ENCODE measurements at places on chromosomes 1 and 21.

GRCh38 chr1:86478416-86479156, 9.9 kb downstream of the CLCA1 start:
- no peak for DNase-seq

DNA sequence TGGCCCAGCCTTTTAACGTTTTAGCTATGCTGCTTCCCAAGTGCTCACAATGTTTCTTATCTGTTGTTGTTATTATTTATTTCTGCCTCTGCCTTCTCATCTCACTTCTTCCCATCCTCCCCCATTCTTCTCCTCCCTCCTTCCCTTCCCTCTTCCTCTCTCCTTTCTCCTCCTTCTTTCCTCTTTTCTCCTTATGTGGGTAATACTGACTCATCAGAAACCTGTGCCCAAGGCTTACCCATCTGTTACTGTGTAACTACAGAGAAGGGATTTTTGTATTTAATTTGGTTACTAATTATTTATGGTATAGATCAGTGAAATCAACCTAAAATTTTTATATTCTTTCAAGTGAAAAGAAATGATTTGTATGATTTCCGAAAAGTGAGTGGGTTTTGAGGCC, 120.3 kb downstream of the KCNK2 start:
- no peak for DNase-seq

- DNase-seq, result peak; percentile 30
Measured at GRCh38 chr1:67429011-67429527, 1.1 kb downstream of the SERBP1 start.

DNA sequence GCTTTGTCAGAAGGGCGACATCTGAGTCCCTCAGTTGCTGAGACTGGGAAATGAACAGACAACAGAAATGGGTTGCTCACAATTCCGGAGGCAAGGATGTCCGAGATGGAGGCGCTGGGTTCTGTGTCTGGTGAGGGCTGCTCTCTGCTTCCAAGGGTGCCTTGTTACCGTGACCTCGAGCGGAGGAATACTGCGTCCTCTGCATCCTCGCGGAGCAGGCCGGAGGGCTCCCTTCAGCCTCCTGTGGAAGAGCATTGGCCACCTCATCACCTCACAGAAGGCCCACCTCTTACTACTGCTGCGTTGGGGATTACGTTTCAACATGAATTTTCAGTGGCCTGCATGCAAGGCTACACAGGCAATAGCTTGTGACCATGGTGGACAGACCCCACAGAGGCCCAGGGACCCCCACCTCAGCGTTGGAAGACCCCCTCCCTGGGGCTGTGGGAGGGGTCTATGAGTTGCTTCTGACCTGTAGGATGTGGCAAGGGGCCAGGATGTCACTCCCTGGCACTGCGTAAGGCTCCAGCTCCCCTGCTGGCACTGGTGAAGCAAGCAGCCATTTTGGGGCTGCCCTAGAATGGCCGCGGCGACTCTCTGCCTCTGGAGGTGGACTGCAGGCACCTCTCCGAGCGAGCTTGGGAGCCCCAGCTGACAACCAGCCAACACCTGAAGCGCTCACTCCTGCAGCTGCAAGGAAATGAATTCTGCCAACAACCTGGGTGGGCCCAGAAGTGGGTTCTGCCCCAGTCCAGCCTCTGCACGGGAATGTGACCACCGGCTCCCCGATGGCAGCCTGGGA, 36.3 kb upstream of the COL6A1 start:
- DNase-seq, result no peak

DNA sequence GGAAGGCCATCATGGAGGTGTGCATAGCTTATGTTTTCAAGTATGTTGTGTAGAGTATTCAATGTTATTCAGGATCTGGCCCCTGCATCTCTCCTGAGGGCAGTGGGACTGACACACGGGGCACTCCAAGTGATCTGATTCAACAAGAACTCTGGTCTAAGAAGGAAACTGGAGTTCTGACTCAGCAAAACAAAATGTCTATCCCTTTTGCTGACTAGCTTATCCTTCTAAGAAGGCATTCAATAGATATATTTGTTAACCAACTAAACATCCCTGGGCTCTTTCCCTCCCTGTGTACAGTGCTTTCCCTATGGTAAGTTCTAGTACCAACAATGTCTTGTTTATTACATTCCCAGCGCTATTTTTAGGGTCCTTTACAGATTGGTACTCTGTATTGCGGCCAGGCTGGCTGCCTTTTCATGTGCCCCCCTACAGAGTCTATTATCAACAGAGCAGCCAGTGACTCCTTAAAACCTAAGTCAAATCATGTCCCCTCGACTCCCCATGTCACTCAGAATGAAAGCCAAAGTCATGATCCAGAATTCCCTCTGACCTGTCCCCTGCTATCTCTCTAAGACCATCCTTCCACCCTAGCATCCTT, 304.9 kb downstream of the KCNH1 start:
- no peak for DNase-seq

GRCh38 chr1:64482720-64483119, 12.8 kb downstream of the CACHD1 start:
- no peak for DNase-seq

GRCh38 chr1:21290546-21290944, 282 bp upstream of the ECE1 start:
- DNase-seq, result no peak

GRCh38 chr1:29145739-29146437, 22.2 kb upstream of the TMEM200B start:
- no peak for DNase-seq

DNA sequence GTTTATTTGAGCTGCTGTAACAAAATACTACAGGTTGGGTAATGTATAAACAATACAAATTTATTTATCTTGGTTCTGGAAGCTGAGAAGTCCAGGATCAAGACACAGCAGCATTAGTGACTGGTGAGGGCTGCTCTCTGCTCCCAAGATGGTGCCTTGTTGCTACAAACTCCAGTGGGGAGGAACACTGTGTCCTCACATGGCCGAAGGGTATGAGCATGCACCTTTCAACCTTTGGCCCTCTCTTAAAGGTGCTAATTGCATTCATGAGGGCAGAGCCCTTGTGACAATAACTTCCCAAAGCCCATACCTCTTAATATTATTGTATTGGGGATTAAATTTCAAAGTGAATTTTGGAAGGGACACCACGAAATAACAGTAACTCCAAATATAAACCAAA, 55.3 kb upstream of the ATP1B1 start:
- DNase-seq, result no peak

GRCh38 chr1:219153723-219154122, 20.0 kb upstream of the LYPLAL1 start:
- DNase-seq, result no peak

DNA sequence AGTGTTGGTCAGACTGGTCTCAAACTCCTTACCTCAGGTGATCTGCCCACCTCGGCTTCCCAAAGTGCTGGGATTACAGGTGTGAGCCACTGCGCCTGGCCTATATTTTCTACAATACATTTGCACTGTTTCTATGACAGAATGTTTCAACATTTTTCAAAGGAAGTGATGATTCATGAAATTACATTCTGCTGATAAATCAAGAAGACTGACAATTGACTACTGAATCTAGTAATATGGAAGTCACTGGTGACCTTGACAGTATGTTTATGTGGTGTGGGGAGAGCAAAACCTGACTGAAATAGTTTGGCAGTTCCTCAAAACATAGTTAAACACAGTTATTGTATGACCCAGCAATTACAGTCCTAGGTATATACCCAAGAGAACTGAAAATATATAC, 18.1 kb downstream of the LRIF1 start:
- DNase-seq, result no peak

- DNase-seq, result no peak
Measured at GRCh38 chr1:228180271-228180958, 14.8 kb downstream of the IBA57 start.

GRCh38 chr1:46761740-46762139, 37.1 kb upstream of the CYP4B1 start:
- no peak for DNase-seq

GRCh38 chr1:13808729-13809131, 108.7 kb downstream of the PRDM2 start:
- no peak for DNase-seq

- DNase-seq, result no peak
Measured at GRCh38 chr21:35093514-35093913, 44.4 kb upstream of the RUNX1 start.

GRCh38 chr21:31667132-31667531, 7.6 kb downstream of the SOD1 start:
- no peak for DNase-seq

GRCh38 chr1:184330875-184331274, 56.0 kb upstream of the C1orf21 start:
- DNase-seq, result no peak

DNA sequence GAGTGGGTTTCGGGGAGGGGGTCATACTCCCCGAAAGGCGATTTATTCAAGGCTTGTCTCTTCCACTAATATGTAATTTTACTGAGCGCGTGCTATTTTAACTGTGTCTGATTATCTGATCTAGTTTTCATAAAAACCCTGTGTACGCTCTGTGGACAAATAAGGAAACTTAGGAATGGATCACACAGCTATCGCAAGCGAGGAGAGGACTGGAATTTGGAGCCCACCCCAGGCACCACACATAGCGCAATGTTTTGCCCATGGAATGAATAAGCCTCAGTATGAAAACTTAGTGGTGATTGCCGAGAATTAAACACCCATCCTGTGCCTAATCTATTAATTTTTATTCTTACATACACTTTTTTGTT, 9.8 kb upstream of the RAB42 start:
- peak; percentile 33 for DNase-seq

GRCh38 chr1:225450491-225451191, 22.8 kb upstream of the LBR start:
- DNase-seq, result peak; percentile 18

DNA sequence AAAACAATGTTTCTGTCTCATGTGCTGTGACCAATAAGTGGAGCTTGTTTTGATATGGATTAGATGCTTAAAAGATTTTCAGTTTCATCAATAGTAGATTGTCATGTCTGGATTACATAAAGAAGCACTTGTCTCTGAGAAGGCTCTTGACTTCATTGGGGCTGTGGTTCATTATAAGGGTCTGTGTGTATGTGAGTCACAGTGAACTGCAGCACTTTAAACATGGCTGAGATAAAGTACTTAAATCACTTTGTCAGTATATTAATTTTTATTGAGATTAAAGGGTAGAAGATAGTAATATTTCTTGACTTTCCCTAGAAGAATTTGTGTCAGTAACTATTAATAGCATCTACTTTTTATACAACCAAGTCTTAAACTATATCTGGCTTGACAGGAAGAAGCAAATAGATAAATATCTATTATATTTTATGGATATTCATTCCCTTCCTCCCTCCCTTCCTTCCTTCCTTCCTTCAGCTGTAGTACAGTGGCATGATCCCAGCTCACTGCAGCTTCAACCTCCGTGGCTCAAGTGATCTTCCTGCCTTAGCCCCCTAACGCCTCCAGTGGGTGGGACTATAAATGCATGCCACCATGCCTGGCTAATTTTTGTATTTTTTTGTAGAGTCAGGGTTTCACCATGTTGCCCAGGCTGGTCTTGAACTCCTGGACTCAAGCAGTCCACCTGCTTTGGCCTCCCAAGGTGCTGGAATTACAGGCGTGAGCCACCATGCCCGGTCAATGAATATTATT, 48.8 kb downstream of the ZFYVE9 start:
- no peak for DNase-seq

DNA sequence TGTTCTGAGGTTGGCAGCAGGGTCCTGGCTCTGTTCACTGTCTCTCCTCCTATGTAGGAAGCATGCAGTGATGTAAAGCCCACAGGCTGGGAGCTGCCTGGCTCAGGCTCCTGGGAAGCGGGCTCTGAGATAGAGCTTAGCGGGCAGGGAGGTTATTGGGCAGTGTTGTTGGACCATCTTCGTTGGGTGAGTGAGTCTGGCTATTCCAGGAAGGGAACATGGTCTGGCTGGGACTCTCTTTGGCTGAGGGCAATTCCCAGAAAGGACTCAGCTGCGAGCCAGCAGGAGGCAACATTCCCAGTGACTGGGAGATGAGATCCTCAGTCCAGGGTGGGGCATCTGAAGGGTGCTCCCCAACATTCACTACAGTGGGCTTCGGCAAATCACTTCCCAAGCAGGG, 96.2 kb downstream of the CCDC185 start:
- no peak for DNase-seq

- no peak for DNase-seq
Measured at GRCh38 chr1:198001776-198002408, 84.7 kb downstream of the LHX9 start.

- no peak for DNase-seq
Measured at GRCh38 chr1:53902235-53903138, 8.5 kb downstream of the DIO1 start.

Measured in femur (tissue), 1 donor.